ENCODE measurements at places on chromosomes 5 and 9.

GRCh38 chr5:137808503-137809135, 54.5 kb upstream of the HNRNPA0 start:
- no peak for DNase-seq

DNA sequence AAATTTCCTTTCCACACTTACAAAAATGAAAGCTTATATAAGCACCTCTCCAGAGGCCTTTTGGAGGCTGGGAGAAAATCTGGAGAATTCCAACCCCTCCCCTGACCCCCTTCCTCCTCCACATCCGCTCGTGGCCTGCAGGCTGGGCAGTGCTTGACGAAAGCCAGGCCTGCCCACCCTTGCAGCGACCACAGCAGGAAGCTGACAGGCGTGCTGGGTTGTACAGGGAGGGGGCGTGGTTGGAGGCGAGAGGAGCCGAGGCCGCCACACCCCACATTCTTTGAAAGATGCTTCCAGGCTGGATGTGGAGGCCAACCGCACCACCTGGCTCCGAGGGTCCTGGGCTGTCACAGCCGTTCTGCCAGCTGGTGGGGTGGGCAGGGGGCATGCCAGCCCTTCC, 47.8 kb upstream of the IER5L start:
- no peak for DNase-seq

GRCh38 chr5:89071941-89072331, 189.0 kb upstream of the MEF2C start:
- DNase-seq, result no peak

DNA sequence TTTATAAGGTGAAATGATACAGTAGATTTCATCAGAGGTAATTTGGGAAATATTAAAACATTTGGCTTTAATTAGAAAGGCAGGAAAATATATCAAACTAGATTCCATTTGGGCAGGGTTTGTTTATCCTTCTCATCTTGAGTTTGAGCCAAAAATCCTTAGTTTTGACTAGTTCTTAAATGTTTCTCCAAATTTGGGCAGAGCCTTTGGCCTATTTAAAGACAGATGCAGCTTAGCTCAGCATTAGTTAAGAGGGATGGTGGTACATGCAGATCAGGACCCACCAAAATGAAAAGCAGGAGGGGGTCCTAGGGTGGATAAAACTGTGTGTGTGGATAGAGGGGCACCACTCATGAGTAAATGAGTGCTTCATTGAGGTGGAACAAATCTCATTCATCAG, 20.3 kb upstream of the ARRDC3 start:
- DNase-seq, result no peak

DNA sequence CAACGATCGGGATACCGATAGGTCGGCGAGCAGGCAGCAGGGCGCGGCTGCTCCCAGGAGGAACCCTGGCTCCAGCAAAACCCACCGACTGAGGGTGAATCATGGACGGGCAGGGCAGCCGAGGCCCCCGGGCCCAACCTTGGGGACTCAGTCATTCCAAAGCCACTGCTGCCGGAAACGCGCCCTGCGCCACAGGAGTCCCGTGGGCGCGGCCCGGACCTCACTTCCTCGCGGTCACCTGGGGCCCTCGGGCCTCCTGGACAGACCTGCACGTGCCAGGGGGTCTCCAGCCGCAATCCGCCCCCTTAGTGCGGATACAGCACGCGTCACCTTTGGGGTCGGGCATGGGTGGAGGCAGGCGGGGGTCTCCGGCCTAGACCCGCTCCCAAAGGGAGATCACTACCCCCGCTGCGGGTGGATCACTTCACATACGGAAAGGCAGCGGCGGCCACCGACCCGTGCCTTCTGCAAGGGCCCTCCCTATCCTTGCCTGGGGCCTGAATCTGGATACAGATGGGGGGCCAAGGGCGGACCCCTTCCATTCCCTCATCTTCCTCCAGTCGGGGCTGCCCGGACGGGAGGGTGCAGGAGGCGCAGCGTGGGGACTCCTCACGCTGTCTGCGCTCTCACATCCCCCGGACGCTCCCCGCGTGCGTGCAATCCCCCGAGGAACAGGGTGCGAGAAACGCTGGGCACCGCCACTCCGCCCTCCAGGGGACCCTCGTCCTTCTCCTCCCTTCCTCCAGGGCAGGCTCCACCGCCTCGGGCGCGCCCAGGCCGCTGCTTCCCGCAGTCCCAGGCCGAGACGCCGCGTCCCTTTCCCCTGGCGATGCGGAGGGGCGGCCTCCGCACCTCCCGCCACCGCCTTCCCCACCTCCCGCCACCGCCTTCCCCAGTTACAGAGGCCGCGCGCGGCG, 586 bp downstream of the TXN start:
- no peak for DNase-seq

DNA sequence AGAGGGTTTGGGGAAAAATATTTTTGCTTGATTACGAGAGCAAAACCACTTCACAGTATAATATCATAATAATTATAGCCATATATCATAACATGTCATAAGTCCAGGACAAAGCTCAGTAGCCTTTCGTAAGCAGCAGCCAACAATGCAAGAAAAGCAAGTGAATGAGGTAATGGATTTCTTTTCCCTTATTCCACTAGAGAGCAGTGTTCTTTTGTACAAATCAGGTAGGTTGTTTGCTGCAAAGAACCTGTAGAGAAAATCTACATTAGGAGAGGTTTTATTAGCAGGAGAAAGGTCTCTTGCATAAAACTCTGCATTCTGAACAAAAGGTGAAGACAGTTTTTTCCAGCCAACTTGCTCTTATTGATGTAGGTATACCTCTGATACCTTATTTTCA, 1033.4 kb downstream of the TLE4 start:
- DNase-seq, result no peak

- no peak for DNase-seq
Observed at GRCh38 chr9:110531776-110532175, 47.8 kb downstream of the SVEP1 start.

GRCh38 chr5:78922879-78923621, 62.1 kb downstream of the ARSB start:
- DNase-seq, result no peak

- DNase-seq, result no peak
Observed at GRCh38 chr9:133761641-133762248, 23.6 kb upstream of the SARDH start.

- no peak for DNase-seq
Observed at GRCh38 chr5:87061046-87061445, 206.6 kb upstream of the RASA1 start.

DNA sequence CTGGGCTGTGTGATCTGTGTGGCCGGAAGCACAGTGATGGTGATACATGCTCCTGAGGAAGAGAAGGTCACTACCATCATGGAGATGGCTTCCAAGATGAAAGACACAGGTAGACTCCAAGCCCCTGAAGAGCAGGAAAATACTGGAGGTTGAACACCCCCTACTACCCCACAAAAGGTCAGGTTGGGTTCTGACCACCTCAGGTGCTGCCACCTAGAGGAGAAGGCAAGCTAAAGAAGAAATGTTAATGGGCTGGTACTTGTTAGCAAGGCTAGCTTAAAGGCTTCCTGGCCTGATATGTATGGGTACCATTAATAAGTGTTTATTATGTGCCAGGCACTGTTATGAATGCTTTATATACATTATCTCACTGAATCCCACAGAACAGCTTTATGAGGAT, 11.7 kb downstream of the NIPAL4 start:
- DNase-seq, result no peak

DNA sequence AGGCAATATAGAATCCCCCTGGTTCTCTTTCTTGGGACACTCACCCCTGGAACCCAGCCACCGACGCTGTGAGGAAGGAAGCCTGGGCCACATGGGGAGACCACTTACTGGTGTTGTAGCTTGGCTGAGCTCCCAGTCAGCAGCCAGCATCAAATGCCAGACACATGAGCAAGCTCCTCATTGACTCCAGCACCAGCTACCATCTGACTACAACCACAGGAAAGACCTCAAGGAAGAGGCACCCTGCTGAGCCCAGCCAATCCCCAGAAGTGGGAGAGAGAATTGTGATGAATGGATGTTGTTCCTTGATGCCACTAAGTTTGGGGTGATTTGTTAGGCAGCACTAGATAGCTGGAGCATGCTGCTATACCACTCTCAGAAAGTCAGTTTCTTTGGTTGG, 36.0 kb downstream of the BNIP1 start:
- no peak for DNase-seq

GRCh38 chr9:135338546-135338945, 141.0 kb upstream of the PPP1R26 start:
- DNase-seq, result no peak

GRCh38 chr9:4684820-4685219, 5.5 kb downstream of the CDC37L1 start:
- no peak for DNase-seq

Measured in stimulated activated CD4-positive, alpha-beta T cell treated with anti-CD3 and anti-CD28 coated beads, Interleukin-1b, Interleukin-23, amount 100 ng/mL, for 1 hour (primary cell).